ENCODE measurements at places on chromosomes 13 and 19.

GRCh38 chr19:49133621-49134454 lies 14.5 kb downstream of the PPFIA3 start:
- no peak for DNase-seq

- no peak for DNase-seq
Observed at GRCh38 chr13:113654175-113654560, 3.8 kb downstream of the ATP4B start.

GRCh38 chr13:112727581-112727980 lies 37.7 kb downstream of the ATP11A start:
- DNase-seq, result no peak

DNA sequence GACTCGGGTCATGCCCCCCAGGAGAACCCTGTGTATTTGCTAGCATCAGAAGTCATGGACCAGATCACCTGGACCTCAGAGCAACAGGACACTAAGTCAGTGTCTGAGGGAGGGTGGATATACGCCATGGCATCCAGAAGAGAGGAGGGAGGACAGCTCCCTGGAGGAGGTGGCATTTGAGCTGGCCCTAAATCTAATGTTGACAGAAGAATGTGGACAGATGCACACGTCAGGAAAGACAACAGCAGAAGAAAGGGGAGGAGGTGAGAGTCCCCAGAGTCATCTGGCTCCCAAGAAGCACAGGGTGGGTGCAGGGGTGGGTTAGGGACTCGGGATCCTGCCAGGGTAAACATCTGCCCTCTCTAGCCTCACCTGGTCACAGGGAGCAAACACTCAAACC lies 24.5 kb upstream of the CCNE1 start:
- DNase-seq, result no peak

DNA sequence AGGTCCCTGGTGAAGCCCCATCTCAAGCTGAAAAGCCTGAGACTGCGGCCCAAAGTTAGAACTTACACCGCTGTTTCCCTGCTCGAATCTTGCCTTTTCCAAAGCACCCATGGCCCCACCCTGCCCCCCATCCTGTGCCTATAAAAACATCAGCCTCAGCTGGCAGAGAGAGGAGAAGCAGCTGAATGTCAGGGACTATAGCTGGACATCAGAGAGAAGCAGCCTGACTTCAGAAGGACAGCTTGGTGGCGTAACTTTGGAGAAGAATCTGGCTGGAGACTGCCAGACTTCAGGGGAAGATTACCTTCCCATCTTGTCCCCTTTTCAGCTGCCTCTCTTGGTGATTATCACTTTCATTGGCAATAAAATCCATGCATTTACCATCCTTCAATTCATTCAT lies 9.3 kb upstream of the RCBTB2 start:
- DNase-seq, result no peak

DNA sequence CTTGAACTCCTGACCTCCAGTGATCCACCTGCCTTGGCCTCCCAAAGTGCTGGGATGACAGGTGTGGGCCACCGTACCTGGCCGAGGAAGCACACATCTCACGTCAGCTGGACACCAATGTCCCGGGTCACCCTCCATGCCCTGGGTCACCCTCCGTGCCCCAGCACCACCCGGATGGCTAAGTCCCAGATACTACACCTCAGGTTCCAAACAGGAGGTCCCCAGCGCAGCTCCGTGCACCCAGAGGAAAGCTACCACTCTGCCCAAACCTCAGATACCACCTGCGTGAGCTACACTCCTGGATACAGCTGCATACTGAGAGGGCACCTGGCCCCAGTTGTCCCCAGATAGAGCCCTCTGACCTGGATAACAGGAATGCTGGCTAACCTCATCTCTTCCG lies 14.0 kb downstream of the LRRC4B start:
- no peak for DNase-seq

DNA sequence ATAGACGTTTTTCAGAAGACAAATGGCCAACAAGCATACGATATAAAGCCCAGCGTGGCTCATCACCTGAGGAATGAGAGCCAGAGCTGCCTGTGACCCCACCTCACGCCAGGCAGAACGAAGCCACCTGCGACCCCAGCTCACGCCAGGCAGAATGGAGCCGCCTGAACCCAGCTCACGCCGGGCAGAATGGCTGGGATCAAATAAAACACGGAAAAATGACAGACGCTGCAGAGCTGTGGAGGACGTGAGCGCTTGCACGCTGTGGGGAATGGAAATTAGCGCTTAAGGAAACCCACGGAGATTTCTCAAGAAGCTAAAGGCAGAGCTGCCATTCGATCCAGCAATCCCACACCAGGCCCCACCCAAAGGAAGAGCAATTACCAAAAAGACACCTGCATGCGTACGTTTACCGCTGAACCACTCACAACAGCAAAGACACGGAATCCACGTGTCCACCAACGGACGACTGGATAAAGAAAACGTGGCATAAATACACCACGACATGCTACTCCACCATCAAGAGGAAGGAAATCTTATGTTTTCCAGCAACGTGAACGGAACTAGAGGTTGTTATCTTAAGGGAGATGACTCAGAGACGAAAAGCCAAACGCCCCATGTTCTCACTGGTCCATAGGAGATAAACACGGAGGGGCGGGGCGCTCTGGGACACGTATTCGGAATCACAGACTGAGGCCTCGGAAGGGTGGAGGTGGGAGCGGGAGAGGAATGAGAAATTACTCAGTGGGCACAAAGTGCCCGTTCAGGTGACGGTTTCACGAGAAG lies 30.7 kb upstream of the C13orf46 start:
- no peak for DNase-seq

GRCh38 chr19:41620171-41620570 lies 6.7 kb downstream of the CEACAM4 start:
- DNase-seq, result no peak

DNA sequence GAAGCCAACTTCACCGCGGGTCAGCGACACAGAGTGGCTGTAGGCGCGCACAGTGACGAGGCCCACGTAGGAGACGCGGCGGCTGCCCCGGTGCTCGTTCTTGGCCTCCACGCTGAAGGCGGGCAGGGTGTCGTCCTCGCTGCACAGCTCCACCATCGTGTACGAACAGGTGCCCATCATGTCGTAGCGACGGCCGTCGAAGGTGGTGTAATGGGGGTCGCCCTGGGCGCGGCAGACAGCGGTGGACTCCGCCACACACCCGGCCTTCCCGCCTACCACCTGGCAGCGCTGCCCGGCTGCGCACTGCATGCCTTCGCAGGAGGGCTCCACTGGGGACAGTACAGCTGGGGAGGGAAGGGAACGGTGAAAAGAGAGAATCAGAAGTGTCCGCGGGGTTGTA lies 10.0 kb downstream of the FCGBP start:
- no peak for DNase-seq

GRCh38 chr13:113838711-113839201 lies 25.1 kb downstream of the GAS6 start:
- no peak for DNase-seq

GRCh38 chr19:2770055-2771013 lies 12.7 kb downstream of the SGTA start:
- no peak for DNase-seq

- no peak for DNase-seq
Observed at GRCh38 chr19:11322269-11323024, 17.0 kb downstream of the RAB3D start.

GRCh38 chr13:112561478-112561877 lies 26.5 kb downstream of the TUBGCP3 start:
- DNase-seq, result no peak

- DNase-seq, result no peak
Observed at GRCh38 chr19:46269101-46269500, 27.7 kb upstream of the HIF3A start.

GRCh38 chr19:18097993-18098890 lies 664 bp downstream of the MAST3 start:
- DNase-seq, result no peak

DNA sequence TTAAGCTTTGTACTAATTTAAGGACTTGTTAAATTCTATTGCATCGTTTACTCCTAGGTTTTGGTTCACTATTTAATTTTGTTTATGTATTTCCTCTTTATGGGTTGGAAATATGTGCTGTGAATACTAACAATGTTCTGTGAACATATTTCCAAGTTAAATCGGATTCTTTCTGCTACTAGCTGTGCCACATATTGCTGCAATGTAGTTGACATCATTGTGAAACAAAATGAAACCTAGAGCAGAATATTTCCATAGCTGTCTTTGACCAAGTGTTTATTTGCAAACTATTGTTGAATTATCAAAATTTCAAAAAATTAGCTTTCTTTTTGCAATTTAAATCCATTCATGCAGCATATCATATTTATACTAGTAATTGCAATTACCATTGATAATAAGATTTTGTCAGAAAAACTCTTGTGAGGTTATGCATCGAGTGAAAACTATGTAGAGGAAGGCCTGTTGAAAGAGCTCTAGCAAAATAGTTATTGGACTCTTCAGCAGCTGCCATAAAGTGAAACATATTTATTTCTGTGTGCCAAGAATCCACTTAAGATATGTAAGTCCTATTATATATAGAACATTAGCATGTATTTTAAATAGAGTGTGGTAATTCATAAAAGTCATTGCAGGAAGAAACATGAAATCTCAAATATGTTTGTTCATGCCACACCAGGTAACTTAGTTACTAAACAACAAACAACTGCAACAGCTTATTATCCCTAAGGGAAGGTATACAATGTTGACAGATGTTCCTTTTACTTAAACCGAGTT lies 575.1 kb downstream of the SLITRK6 start:
- DNase-seq, result no peak
